Calu3 (cell line): ENCODE measurements at places on chromosomes 16 and 17. TPM values are rescaled to one million over a fixed set of nuclear protein-coding genes. Genes with fewer than 3 reads are reported as not detected.
A peak's percentile ranks its signal among the peaks of the same experiment; 100 is the strongest.

DNA sequence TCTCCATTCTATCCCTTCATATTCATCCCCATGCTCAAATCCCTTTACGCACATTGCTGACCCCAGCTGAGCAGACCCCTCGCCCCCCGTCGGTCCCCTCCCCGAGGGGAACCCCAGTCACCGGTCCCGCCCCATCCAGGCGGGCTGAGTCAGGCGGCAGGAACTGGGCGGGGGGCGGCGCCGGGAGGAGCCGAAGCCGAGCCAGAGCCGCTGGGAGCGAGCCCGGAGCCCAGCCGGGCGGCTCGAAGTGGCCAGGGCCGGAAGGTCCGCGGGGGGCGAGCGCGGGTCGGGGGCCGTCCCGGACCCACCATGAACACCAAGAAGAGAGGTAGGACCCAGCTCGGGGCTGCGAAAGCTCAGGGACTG is 8.6 kb downstream of the RIPOR1 start:
- DNase-seq = peak; percentile 66
- peak overlapping the region; percentile 47 for H3K27ac ChIP-seq
- peaks cover 54% of the 10 kb centered on the region for H3K36me3 ChIP-seq
- H3K4me3 ChIP-seq = peak overlapping the region; percentile 69

GRCh38 chr17:68860941-68861340 is 94.3 kb downstream of the ABCA8 start:
- H3K4me1 ChIP-seq = no peaks in the 10 kb centered on the region
- DNase-seq = no peak
- no peaks in the 10 kb centered on the region for H3K36me3 ChIP-seq
- H3K4me3 ChIP-seq = no peak overlapping the region

GRCh38 chr16:86517033-86517432 is 6.7 kb downstream of the FOXF1 start:
- peaks cover 98% of the 10 kb centered on the region for H3K27me3 ChIP-seq
- H3K36me3 ChIP-seq = no peaks in the 10 kb centered on the region
- no peaks in the 10 kb centered on the region for H3K4me1 ChIP-seq
- no peak for DNase-seq

- H3K27ac ChIP-seq = no peak overlapping the region
- peaks cover 86% of the 10 kb centered on the region for H3K36me3 ChIP-seq
- peaks cover 12% of the 10 kb centered on the region for H3K4me1 ChIP-seq
- no peak overlapping the region for H3K4me3 ChIP-seq
Measured at GRCh38 chr16:29908719-29909220, 8.5 kb downstream of the ASPHD1 start.

GRCh38 chr17:57856792-57857620 is 7.2 kb upstream of the MRPS23 start:
- peaks cover 2% of the 10 kb centered on the region for H3K4me1 ChIP-seq
- peaks cover 14% of the 10 kb centered on the region for H3K36me3 ChIP-seq
- DNase-seq = no peak
- H3K4me3 ChIP-seq = no peak overlapping the region

DNA sequence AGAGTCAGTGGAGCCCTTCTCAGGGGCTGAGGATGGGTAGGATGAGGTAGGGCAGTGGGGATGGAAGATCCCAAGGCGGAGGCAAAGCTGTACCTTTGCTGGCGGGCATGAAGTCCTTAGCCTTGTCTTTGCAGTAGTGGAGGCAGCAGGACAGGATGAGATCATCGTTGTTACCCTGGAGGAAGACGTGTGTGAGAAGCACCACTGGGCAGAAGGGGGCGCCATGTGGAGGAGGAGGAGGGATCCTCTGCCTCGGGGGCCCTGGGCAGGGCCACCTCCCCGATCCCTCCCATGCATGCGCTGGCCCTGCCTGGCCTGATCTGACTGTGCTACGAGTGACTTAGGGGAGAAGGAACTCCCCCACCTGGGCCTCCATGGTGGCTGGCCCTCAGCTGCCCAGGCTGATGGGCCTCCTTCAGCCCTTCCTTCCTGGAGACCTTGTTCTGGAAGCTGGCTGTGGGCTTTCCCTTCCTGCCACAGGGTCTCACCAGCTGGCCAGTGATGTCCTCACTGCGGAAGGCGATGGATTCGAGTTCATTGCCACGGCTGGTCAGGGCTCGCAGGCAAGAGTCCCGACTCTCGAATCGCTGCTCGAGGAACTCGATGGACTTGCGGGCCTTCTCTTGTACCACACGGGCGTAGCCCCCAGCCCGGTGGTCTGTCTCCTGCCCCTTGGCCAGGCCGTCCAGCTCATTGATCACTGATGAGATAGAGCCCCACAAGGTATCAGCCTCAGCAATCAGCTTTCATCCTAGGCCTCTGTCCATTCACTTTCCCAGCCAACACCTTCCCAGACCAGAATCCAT is 10.3 kb downstream of the HIC1 start:
- no peaks in the 10 kb centered on the region for H3K4me1 ChIP-seq
- H3K4me3 ChIP-seq = no peak overlapping the region
- H3K27ac ChIP-seq = no peak overlapping the region
- H3K27me3 ChIP-seq = no peaks in the 10 kb centered on the region

The TAOK2 gene
- total RNA-seq = 75.9 and 76.2 TPM in 2 replicates

DNA sequence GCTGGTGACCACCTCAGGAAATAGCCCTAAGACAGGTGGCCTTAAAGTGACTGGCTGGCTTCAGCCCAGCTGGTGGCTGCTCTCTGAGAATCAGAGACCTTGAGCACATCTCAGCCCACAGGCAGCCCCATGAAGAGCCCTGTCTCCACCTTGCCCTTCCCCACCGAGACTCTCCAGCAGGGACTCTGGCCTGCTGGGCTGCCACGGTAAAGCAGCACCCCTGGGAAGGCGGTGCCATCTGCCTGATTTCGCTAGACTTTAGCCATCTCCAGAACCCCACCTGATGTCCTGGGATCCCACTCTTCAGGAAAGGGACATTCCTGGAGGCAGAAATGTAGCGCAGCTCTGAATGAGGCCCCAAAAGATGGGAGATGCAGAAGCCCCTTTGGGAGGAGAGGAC is 45.2 kb upstream of the LGALS9 start:
- H3K4me3 ChIP-seq = no peak overlapping the region
- H3K36me3 ChIP-seq = no peaks in the 10 kb centered on the region
- H3K27ac ChIP-seq = no peak overlapping the region
- H3K4me1 ChIP-seq = no peaks in the 10 kb centered on the region
- DNase-seq = no peak
- no peaks in the 10 kb centered on the region for H3K27me3 ChIP-seq

DNA sequence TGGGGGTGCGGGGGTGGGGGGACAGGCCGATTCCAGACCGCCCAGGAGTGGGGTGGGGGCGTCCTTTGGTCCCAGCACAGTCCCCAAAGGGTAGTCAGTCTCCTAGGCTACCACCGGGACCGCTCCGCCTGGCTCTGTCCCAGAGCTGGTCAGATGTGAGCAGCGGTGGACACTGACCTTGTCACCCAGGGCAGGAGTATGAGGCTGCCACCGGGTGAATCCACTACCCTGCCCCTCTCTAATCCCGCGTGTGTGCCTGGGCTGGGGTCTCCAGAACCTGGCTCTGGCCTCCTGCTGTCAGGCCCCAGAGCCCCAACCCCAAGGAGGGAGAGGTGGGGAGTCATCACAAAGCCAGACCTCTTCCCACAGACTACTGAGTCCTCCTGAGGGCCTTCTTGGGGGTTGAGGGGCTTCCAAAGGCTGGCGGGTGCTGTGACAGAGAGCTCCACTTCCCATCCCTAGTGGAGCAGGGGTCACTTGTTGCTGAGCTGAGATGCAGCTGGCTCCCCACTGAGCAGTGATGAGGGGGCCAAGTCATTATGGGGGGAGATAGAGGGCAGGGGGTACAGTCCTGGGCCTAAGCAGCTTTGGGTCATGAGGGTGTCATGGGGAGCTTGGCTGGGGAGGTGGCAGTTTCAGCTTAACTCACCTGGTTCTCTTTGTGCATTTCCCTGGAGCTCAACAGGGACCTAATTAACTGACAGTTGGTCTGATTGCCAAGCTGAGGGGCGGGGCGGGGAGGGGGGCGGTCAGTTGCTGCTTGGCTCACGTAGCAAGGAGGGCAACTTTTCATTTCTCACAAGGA is 1.2 kb downstream of the PPP1R1B start:
- peak; percentile 82 for DNase-seq
- H3K27ac ChIP-seq = no peak overlapping the region
- peak overlapping the region; percentile 2 for H3K4me3 ChIP-seq

DNA sequence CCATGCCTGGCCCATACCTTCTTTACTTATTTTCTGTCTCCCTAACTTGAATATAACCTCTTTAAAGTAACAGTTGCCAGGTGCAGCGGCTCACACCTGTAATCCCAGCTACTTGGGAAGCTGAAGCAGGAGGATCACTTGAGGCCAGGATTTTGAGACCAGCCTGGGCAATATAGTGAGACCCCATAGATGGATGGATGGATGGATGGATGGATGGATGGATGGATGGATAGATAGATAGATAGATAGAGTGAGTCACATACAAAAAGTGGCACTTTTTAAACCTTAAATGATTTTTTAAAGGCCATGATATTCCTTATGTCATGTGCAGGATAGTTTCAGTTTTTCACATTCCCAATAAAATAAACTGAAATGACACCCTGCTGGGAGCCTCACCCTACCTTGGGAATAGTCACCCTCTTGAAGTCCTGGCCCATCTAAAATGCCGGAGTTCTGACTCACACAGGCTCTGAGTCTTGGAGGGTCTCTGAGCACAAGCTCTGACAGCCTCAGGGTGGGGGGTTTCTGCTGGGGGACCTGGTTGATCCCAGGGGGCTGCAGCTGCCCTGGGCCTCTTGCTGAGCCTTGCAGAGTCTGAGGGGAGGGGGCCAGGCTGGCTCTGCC is 26.2 kb downstream of the CPNE2 start:
- no peaks in the 10 kb centered on the region for H3K4me1 ChIP-seq
- H3K4me3 ChIP-seq = no peak overlapping the region
- H3K36me3 ChIP-seq = no peaks in the 10 kb centered on the region

DNA sequence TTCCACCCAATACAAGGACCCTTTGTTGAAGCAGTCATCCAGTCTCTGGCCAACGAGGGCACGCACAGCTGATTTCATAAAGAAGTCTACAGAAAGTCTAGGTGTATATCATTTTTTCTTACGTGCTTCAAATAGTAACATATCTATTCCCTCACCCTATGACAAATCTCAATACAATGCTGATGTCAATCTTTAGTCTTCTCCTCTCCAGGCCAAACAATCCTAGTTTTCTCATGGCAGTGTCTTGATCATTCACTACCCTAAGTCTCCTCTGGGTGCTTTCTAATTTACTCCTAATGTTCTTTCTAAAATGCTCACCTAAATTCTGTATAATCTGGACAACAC is 92.6 kb downstream of the CACNG1 start:
- H3K27me3 ChIP-seq = no peaks in the 10 kb centered on the region
- H3K27ac ChIP-seq = no peak overlapping the region
- no peak for DNase-seq

The PRDM7 gene
- total RNA-seq = not detected in 2 replicates

- peak; percentile 84 for DNase-seq
- H3K27me3 ChIP-seq = peaks cover 57% of the 10 kb centered on the region
- peak within 1 kb of the TSS; percentile 91 for H3K27ac ChIP-seq
- peak within 1 kb of the TSS; percentile 81 for H3K4me3 ChIP-seq
- H3K36me3 ChIP-seq = peaks cover 30% of the 10 kb centered on the region
Measured at GRCh38 chr16:79600638-79601091, at the start of gene MAF. TSS of gene MAF (minus strand) at chr16:79600737. CDS start at chr16:79599902, 835 bp downstream.

- H3K36me3 ChIP-seq = no peaks in the 10 kb centered on the region
- H3K27me3 ChIP-seq = peaks cover 14% of the 10 kb centered on the region
- H3K27ac ChIP-seq = no peak overlapping the region
Measured at GRCh38 chr16:57600048-57600835, 28.2 kb upstream of the ADGRG1 start.

The GUCY2D gene
- not detected in 2 replicates for total RNA-seq

DNA sequence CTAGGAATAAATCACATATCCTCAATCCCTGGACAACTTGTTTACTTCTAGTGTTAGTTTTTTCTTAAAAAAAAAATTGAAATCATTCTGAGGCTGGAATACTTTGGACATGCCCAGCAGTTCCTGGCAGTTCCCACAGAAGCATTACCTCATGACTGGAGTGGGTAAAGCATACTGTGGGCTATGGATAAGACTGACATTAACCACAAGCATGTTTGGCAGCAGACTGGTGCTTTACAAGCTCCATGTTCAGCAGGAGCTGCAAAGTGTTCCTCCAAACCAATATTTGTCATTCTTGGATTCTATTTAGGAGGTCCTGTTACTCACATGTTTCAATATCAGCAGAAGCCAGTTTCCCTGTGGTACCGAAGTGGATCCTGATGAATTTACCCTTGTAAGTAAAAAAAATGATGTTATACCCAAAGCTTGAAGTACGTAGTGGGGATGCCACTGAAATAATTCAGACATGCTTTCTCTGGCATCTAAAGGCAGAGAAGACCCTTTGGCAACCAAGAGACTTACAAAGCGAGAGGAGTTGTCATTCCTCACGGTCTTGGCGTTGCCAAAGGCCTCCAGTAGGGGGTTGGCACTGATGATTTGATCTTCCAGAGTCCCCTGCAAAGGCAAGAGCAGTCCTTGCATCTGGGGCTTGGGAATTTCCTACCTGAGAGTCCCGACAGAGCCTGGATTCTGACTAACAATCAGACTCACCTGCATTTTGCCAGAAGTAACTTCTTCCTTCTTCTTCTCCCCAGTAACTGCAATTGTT is 4.9 kb downstream of the MYH1 start:
- H3K27ac ChIP-seq = no peak overlapping the region
- no peaks in the 10 kb centered on the region for H3K4me1 ChIP-seq
- no peaks in the 10 kb centered on the region for H3K27me3 ChIP-seq
- no peak for DNase-seq
- no peaks in the 10 kb centered on the region for H3K36me3 ChIP-seq

GRCh38 chr16:84706856-84707255 is 7.1 kb downstream of the USP10 start:
- H3K27ac ChIP-seq = no peak overlapping the region
- peaks cover 55% of the 10 kb centered on the region for H3K4me1 ChIP-seq
- H3K36me3 ChIP-seq = peaks cover 13% of the 10 kb centered on the region
- H3K4me3 ChIP-seq = no peak overlapping the region
- H3K27me3 ChIP-seq = no peaks in the 10 kb centered on the region
- DNase-seq = no peak

DNA sequence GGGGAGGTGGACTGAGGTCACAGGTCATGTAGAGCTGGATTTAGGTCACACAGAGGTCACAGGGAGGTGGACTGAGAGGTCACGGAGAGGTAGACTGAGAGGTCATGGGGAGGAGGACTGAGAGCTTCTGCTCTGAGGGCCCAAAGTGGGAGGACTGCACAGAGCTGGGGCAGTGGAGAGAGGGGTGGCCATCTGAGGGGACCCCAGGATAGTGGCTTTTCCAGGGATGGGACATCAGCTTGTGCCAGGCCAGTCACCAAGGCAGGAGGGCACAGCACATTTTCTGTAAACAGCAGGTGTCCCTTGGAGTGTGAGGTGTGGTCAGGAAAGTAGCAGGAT is 26.1 kb upstream of the JPT2 start:
- peak overlapping the region; percentile 89 for H3K27ac ChIP-seq
- H3K4me3 ChIP-seq = no peak overlapping the region
- peaks cover 46% of the 10 kb centered on the region for H3K36me3 ChIP-seq
